ENCODE measurements at places on chromosomes 12 and 14.

DNA sequence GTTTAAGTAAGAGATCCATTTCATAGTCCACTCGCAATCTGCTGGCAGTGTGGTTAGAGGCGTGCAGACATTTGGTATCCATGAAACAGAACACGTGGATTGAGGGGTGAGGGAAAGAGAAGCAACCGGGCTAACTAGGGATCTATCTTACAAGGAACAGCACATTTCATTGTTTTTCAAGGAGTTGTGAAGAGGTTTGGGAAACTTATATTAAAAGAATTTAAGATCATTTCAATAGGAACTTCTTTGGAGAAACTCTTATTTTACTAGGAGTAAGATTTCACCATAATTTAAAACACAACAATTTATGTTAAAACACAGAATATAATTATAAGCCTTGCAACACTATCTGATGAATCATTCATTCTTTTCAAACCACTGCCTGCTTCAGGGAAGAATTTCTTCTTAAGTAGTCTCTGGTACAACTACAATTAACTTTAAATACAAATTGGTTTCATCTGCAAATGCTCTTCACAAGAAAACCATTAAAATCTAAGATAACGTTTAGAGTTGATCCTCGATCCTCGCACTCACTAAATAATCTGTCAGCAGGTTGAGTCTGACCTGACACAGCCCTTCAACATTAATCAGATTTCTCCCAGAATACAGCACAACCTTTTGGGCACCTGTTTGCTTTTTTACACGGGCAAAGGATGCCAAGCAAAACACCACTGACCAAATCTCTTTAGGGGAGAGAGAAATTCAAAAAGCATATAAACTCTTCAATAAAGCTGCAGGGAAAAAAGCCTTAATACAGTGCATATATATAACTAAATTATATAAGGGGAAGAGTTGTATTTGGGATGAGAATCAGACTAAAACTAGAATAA lies 27.3 kb downstream of the PPTC7 start:
- DNase-seq: no peak

GRCh38 chr14:67778792-67779191 lies 37.6 kb downstream of the ZFYVE26 start:
- DNase-seq: no peak

DNA sequence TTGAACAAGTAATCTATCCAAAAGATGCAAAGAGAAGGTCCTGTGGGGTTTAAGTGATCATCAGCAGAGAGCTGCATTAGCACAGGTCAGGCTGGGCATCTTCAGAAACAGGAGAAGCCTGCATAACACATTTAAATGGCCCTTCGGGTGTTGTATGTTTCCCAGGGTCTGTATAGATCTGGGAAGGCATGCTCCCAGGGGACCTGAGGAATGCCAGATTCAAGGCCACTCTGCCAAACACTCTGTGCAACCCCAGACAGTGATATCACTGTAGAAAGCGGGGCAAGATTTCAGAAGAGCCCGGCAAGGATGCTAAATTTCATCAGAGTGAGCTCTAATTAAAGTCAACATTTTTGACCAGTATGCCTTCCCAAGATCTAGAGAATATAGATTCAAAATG lies 92.9 kb downstream of the ARMH4 start:
- no peak for DNase-seq

DNA sequence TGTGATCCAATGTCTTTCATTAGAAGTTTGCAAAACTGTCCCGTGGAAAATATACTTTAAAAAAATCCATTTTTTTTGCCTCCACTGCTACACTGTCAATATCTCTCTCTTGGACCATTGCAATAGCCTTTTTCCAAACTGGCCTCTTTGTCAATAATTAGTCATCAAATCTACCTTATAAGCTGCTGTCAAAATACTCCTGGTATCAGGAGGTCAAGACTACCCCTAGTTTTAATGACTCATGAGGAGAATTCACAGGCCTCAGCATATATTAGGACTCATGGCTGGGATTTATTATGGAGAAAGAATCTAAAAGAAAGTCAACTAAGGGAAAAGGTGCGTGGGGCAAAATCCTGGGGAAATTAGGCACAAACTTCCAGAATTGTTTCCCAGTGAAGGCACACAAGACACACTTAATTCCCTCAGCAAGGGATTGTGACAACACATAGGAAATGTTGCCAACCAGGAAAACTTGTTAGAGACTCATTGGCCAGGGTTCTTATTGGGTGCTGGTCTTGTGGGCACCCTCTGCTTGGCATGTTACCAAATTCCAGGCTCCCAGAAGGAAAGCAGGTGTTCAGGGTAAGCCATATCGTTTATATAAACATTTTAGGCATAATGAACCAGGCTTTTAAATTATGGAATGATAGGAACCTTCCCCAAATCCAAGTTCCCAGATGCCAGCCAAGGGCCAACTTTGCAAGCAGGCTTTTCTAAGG lies 56.1 kb downstream of the TMEM117 start:
- DNase-seq: no peak

DNA sequence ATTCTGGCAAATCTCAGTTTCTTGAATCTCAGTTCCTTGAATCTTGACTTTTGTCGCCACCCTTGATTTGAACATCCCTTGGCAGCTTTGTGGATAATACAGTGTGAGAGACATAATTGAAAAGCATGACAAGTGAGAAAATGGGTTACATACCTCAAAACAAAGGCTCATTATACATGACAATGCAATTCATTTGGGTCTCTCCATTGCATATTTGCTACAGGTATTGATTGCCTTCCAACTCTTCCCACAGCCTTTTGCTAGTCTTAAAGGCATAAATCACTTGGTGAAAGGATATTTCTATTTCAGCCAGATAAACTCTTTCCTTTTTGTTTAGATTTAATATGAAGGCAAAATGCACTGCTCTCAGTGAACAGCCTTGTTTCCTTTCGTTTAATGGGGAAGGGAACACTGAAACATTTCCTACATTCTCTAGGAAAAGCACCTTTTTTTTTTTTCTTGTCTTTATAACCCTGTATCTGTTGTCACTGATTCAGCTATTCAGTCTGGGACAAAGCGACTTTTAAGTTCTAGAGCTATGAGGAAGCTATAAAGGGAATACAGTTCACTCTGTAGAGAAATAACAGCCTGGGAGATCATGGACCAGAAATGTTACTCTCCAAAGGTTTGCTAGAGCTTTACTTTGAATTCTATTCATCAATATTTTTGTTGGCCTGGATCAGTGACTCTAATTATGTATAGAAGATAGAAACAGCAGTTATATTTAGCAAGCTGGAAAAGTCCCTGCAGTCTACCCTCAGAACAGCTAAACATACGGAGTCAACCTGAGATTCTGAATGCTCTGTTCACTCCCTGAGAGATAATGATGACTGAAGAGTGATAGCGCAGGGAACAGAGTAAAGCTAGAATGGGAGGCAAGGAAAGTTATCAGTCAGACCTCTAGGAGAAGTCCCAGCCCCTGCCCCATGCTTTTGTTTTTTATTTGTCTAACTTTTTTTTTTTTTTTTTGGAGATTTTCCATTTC lies 311.4 kb downstream of the RGS6 start:
- DNase-seq: no peak

- no peak for DNase-seq
Observed at GRCh38 chr12:52441320-52441911, 7.2 kb upstream of the KRT75 start.

- DNase-seq: no peak
Observed at GRCh38 chr12:105831372-105831771, 307.4 kb downstream of the NUAK1 start.

GRCh38 chr12:131963381-131963780 lies 13.6 kb downstream of the EP400 start:
- DNase-seq: no peak

All from substantia nigra (tissue), 51 donors.